ENCODE measurements at places on chromosomes 2 and 18. TPM values are rescaled to one million over a fixed set of nuclear protein-coding genes. Genes with fewer than 3 reads are reported as not detected.

WIPF1 gene
- total RNA-seq = 16.3 TPM

- no peak for DNase-seq
Observed at GRCh38 chr2:58521803-58522554, 280.9 kb upstream of the FANCL start.

GRCh38 chr2:232441147-232441651, 14.8 kb upstream of the ALPI start:
- DNase-seq = peak; percentile 36

ABHD1 gene
- 4.0 TPM for total RNA-seq

DNA sequence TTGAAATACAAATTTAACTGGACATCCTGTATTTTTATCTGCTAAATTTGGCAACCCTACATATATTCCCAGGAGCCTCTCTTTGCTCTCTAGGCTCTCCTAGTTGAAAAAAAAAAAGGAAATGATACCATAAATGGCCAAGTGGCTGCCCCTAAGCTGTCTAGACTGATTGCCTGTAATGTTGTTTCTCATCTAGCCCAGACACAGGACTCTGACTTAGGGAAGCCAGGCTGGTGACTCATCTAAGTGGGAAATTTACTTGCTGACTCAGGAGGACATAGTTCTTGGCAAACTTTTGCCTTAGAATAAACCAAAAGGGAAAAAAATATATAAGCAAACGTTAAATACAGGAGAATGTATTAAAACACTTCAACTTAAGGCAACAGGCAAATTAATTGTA, 14.6 kb upstream of the ITGAV start:
- DNase-seq = no peak

GRCh38 chr2:2890901-2891300, 486.7 kb downstream of the EIPR1 start:
- DNase-seq = no peak

GALNT14 gene
- total RNA-seq = 0.67 TPM

ZNF396 gene
- 0.48 TPM for total RNA-seq

- DNase-seq = no peak
Observed at GRCh38 chr2:69545477-69545932, 98.0 kb downstream of the AAK1 start.

DNA sequence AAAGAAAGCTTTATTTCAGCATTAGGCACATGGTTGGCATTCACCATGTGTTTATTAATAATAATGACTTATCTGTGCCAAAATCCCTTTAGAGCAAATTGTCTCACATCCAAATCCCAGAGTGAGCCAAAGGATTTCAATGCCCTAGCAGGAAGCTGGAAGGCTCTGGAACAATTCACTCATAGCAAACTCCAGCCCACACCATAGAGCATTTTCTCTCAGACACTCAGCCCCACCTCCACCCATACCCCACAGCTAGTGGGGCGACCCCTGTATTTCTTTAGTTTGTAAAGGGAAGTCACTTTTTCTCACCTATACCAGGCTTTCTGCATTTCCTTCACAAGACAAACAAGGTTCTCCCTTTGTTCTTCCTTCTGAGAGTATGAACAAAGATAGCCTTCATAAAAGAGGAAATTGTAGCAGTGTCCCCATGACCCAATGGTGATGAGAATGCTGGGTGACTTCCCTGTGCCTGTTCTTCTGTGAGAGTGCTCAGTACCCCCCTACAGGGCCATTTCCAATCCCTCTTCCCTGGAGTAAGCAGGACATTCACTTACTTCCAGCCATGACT, 100.1 kb upstream of the APCDD1 start:
- no peak for DNase-seq
